AG04449 (cell line): ENCODE measurements at places on chromosomes 12 and 14.

- no peak for DNase-seq
These were observed 6.9 kb downstream of the CDCA4 start for GRCh38 chr14:105014032-105014431.

DNA sequence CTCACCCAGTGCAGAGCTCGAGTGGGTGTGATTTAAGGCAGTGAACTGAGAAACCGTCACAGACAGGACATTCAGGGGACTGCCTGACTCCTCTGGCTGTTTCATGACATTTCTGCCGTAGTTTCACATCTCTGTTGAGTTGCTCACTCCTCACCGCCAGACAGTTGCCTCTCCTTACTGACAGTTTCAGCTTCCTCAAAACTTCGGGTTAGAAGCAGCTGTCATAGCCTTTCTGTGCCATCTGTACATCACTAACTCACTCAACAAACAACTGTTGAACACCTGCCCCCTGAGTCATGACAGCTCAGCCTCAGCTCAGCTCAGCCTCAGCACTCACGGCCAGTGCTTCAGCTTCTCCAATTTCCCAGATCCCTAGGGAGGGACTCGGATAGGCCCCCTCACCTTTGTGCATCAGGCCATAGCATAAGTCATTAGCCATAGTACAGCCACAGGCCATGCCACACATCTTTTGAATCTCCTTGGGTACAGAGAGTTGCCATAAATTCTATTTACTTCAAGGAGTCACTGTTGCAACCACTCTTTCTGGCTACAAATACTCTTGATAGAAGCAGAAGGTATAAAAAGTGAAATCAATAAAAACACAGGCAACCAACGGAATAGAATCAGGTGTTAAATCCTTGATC, 6.2 kb upstream of the SLC15A4 start:
- DNase-seq, result no peak

DNA sequence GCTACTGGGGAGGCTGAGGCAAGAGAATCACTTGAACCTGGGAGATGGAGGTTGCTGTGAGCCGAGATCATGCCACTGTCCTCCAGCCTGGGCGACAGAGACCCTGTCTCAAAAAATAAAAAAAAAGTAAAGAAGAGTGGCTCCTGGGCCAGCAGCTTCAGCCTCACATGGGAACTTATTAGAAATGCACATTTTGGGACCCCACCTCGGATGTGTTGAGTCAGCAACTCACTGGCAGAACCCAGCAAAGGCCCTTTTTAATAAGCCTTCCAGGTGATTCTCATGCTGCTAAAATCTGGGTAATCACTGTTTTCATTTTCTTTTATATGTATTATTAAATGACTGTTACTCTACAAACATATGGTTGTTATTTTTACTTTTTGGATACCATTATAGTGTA, 41.6 kb downstream of the TBK1 start:
- DNase-seq, result no peak

DNA sequence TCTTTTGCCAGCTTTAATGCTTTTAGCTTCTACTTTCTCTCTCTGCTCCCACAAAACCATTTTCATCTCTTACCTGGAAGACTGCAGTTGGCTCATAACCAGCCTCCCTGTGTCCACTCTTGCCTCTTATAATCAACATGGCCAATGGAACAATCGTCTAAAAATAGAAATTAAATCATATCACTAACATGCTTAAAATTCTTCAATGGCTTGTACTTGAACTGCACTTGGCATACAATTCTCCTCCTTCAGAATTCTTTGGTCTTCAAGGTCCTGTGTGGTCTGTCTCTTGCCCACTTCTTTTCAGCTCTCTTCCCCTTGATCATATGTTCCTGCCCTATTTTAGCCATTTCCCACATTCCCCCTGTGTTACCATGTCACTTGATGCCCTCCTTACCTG, 342.2 kb downstream of the ATP23 start:
- no peak for DNase-seq

DNA sequence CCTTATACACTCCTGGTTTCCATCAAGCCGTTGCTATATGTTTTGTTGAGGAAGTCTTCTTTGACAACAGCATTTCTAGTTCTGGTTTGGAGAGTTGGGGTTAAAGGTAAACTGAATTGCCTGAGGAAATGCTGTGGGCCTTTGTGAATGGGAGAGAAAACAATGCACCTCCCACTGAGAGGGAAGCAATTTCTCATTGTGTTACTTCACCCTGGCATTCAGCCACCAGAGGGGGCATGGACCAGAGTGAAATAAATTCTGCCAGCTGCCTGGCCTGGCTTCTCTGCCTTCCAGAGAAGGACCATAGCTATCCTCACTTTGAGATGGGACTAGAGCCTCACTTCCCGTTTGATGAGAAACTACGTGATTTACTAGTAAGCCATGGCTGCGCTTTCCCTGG, 475.3 kb downstream of the EGLN3 start:
- no peak for DNase-seq

DNA sequence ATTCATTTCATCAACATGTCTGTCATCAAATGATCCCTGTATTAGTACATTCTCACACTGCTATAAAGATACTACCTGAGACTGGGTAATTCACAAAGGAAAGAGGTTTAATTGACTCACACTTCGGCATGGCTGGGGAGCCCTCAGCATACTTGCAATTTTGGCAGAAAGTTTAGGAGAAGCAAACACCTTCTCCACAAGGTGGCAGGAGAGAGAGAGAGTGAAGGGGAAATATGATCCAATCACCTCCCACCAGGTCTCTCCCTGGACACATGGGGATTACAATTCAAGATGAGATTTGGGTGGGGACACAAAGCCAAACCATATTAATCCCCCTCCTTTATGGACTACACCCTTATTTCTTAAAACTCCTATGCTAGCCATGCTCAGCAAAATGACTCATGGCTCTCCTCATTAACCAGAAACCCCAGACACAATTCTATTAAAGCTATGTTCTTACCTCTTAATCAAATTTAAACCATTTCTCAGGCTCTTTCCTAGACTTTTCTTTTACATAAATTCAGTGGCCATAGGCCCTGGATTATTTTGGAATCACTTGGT, 932.3 kb downstream of the FLRT2 start:
- no peak for DNase-seq

- DNase-seq, result no peak
These were observed 4.2 kb upstream of the DAD1 start for GRCh38 chr14:22593189-22593588.

- DNase-seq, result no peak
These were observed 30.8 kb downstream of the NCKAP5L start for GRCh38 chr12:49797449-49797776.

DNA sequence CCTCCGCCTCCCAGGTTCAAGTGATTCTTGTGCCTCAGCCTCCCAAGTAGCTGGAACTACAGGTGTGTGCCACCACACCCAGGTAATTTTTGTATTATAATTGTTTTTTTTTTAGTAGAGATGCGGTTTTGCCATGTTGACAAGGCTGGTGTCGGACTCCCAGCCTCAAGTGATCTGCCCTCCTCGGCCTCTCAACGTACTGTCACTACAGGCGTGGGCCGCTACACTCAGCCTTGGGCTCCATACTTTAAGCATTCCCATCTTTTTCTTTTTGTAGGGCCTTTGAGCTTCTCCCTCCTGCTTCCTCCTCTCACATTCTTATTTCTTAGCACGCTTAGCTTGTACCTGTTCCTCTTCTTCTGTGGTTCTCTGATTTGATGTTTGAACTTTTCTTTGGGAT, 62.8 kb downstream of the SERPINA3 start:
- no peak for DNase-seq

DNA sequence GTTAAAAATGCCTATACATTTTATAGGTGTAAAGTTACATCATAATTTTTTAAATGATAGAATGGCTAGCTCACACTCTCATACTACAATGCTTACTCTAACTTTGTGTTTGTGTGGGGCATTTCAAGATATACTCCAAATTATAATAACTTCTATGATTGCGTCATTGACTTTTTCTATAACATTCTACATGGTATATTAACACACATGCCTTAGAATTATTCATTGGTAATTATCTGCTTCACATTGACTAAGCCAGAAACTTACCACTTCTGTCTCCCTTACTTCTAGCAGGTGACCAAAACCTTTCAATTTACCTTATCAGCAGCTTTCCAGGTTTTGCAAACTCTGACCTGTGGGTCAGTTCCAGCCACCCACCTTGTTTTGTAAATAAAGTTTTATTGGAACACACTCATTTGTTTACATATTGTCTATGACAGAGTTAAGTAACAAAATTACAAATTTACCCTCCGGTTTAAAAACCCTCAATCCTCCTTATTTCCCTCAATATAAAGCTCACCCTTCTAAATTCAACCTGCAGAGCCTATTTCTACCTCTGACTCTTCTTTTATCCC, 12.7 kb upstream of the FLRT2 start:
- no peak for DNase-seq

GRCh38 chr12:48957141-48958048, at the start of gene ARF3:
Gene ARF3 (minus strand): TSS chr12:48957487. CDS start chr12:48941095, 16,392 bp downstream.
- DNase-seq, result no peak

DNA sequence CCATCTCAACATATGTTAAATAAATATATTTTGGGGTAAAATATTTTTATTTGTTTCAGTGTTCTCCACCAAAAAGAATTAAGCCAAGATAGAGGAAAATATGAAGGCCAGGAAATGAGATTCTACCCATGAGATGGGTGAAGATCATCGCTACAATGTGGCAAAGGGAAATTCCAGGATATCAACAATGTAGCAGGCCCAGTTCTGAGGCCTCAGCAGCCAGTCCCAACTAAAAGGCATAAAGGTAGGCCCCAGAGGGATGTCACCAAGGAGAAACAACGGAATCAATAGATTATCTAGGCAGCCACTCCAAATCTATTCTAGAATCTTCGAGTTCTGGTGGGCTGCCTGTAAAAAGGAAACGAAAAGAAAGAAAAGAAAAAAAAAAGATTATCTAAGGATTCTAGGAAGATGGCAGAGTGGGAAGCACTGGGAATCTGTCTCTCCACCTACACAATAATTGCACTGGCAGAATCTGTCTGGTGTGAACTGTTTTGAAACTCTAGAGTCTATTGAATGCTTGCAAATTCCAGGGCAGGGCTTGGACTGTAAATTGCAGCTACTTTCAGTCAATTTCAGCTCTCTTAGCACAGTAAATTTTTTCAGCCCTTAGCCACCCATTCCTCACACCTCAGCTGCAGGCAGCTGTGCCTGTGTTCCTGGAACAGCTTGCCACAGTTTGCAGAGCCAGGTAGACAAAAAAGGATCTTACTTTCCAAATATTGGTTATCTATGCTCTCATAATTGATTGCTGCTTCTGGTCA, 33.1 kb upstream of the MMP19 start:
- no peak for DNase-seq

- DNase-seq, result no peak
These were observed 4.0 kb downstream of the CPSF6 start for GRCh38 chr12:69243099-69244084.

- peak; percentile 21 for DNase-seq
These were observed 196.9 kb upstream of the PWP1 start for GRCh38 chr12:107488666-107489065.

GRCh38 chr12:119082016-119082415, 96.7 kb upstream of the HSPB8 start:
- no peak for DNase-seq

- no peak for DNase-seq
These were observed 17.4 kb downstream of the PYGL start for GRCh38 chr14:50926851-50927386.

DNA sequence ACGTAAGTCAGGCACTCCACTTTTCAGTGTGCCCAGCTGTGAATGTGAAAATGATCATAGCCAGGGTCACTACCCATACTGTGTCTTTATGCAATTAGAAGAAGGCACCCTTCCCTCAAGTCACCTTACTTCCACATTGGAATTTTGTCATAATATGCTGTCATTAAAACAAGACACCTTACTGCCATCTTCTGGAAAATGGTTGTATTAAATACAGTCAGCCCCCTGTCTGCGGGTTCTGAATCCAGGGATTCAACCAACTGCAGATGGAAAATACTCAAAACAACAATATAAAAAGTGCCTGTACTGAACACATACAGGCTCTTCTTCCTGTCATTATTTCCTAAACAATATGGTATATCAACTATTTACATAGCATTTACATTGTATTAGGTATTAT, 70.2 kb upstream of the TBX5 start:
- DNase-seq, result no peak

GRCh38 chr12:63276537-63277365, 125.8 kb upstream of the AVPR1A start:
- DNase-seq, result no peak

- DNase-seq, result no peak
These were observed 60.7 kb downstream of the DPF3 start for GRCh38 chr14:72833174-72833573.

DNA sequence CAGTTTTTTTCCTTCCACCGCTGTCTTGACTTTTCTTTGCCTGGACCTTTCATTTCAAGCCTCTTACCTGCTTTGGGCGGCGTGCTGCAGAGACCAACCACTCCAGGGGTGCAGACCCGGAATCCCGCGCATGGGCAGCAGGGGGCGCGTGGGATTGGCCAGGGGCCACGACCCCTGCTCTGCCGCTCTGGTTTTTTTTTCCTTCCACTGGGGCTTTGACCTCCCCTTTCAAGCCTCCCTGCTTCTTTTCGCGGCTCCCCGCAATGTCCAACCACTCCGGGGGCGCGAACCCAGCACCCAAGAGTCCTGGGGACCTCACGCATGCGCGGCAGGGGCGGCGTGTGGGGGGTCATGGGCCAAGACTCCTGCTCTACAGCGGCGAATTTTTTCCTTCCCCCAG, 325.1 kb downstream of the ALG10 start:
- DNase-seq, result no peak

DNA sequence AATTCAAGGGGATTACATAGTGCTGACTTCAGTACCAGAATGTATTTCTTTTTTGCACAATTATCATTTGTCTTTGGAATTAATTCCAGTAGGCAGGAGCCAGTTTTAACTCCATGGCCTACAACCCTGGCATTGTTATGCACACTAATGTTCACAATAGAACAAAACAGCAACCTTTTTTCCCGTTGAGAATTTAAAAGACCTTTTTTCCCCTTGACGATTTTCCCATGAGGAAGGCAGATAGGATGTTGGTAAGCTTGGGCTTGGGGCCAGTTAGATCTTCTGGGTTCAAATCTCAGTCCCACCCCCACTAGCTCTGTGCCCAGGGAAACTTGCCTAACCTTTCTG, 13.7 kb downstream of the AKAP6 start:
- DNase-seq, result no peak

- DNase-seq, result no peak
These were observed 1037.8 kb downstream of the TMEM121 start for GRCh38 chr14:106564058-106564643.

DNA sequence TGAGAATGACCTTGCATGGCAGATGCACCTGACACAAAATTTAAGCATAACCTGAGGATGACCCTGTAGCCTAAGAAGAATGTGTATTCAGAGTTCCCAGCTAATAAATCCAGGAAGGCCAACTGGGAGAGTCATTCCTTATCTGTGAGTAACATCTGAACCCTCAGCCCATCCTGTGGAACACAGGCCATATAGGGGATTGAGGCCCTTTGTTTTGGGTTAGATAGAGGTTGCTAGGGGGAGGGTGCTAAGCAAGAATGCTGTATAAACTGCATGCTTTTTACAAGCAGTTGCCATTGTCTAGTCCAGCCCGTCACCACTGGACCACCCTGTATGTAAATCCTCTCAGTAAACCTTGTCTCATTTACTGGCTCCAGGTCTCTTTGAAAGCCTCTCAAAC, 77.0 kb downstream of the BICD1 start:
- peak; percentile 7 for DNase-seq

GRCh38 chr12:58877243-58877743, 43.0 kb downstream of the LRIG3 start:
- peak; percentile 97 for DNase-seq
